Thoracic aorta (tissue), 2 donors: ENCODE measurements at places on chromosomes 12 and 14.

DNA sequence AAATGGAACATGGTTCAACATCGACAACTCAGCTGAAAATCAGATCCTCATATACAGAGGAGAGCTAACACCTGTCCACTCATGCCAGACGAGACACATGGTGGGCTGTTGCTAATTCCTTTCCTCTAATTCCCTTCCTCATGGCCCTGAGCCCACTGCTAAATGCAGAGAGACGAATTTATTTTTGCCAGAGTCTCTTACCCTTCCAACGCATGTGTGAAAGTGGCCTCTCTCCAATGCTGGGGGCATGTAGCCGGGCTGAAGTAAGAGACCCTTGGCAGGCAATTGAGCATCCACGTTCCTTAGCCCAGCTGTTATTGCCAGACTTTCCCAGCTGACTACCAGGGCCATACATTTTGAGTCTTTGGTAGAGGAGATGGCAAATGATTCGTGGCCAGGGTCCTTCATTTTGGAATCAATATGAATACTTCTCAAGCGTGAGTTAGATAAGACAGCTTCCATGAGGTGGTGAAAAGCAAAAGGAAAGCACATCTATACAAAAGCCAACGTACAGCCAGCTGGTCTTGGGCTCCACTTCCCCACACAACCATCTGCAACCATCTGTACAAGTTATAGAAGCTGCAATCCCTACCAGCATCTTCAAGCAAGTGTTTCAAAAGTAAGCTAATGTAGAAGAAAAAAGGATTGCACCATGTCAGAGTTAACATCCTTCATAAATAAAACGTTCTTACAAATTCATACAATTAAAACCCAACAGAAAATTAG lies 28.6 kb downstream of the CORO1C start:
- no peak for DNase-seq

- DNase-seq, result no peak
Measured at GRCh38 chr12:93361151-93361919, 16.4 kb upstream of the NUDT4 start.

DNA sequence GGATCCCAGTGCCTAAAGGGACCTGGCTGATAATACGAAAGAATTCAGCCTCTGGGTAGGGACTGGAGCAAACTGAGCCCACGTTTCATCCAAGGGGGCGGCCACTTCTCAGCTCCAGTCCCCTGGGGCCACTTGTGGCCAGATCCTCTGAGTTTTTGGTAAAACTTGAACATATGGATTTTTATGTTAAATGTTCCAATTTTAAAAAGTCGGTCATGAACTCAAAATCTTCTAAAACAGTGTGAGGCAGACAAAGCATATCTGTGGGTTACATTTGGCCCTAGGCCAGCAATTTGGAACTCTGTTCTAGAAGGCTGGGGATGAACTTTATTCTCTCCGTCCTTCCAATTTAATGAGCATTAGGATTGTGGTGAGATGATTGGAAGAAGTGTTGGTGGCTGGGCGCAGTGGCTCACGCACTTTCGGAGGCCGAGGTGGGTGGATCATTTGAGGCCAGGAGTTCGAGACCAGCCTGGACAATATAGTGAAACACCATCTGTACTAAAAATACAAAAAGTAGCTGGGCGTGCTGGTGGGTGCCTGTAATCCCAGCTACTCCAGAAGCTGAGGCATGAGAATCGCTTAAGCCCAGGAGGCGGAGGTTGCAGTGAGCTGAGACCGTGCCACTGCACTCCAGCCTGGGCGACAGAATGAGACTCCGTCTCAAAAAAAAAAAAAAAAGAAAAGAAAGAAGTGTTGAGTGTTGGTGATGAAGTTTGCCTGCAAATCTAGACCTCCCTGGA lies 3.0 kb upstream of the PPP1CC start:
- no peak for DNase-seq

DNA sequence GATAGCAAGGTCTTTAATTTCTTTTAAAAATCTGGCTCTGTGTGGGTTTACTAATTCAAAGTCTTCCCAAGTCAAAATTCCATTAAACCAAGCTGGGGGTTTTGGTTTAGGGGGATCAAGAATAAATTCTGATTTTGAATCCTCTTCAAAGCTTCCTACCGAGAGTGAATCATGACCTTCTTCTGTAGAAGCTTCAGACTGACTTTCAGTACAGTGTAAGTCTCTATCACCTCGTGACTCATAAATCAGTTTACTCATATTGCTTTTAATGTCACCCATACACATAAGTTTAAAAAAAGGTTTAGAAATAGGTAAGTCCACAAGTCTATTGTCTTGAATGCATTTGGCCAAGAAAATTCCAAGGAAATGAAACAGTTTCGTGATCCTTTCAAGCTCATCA lies 80.6 kb upstream of the STRN3 start:
- no peak for DNase-seq

- DNase-seq, result no peak
Measured at GRCh38 chr12:107632246-107632645, 53.4 kb upstream of the PWP1 start.

DNA sequence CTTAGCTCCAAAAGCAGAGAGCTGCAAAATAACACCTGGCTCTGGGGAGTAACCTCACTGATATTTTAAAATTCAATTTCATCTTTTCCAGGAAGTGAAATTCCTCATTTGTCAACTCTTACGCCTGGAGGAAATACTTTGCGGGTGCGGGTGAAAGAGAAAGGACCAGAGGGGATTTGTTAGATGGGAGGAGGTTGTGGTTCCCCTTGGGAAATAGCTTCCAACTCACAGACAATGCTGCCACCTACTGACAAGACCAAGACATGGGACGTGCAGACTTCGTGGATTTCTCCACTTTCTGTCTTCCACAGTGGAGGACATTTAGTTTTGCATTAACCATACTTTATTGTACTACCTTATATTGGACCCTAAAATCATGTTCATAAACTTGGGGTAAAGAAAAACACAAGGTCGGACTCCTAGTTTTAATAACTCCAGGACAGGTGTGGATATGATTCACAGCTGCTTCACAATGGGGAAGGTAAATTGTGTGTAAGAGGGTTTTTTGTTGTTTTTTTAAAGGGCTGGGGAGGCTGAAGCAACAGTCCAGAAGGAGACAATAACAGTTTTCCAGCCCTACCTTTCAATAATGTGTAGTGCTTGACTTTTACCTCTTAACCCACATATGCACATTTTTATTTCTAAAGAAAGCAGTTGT lies 10.8 kb downstream of the FBXL14 start:
- DNase-seq, result no peak

- DNase-seq, result no peak
Measured at GRCh38 chr14:75495882-75496281, 26.4 kb upstream of the BATF start.

DNA sequence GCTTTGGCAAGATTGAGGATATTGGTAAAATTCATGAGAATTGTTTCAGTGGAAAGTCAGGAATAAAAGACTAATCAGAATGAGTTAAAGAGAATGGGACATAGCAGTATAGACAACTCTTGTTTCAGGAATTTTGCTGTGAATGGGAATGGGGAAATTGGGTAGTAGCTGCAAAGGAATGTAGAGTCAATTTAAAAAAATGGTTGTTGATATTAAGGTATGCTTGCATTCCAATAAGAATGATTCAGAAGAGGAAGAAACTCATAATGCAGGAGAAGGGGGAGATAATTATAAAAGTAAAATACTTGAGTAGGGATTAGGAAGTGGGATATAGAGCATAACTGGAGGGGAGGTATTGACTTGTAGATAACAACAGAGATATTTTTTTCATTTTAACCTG lies 40.7 kb downstream of the MNAT1 start:
- DNase-seq, result no peak

DNA sequence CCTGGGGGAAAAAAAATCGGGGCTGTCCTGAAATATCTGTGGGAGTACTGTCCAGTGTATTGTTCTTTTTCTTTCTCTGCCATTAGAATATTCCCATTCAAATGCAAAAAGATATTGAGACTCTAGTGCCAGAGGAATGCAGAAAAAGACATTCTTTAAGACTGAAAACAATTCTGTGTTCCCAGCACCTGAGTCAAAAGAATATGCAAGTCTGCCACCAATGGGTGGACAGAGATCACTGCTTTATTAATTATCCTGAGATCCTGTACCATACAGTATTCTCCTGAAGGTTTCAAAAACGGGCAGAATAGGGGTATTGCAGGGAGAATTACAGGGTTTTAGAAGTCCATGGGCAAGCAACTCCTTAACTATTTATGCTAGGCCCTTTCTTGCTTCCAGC lies 361.8 kb downstream of the C12orf50 start:
- DNase-seq, result no peak

GRCh38 chr12:13200841-13201240 lies 4.3 kb downstream of the EMP1 start:
- DNase-seq, result no peak

GRCh38 chr12:101299931-101300330 lies 20.0 kb downstream of the UTP20 start:
- no peak for DNase-seq

- peak; percentile 8 for DNase-seq
Measured at GRCh38 chr12:108234158-108234557, 105.0 kb downstream of the CMKLR1 start.

- DNase-seq, result no peak
Measured at GRCh38 chr14:25588751-25589150, 538.8 kb upstream of the STXBP6 start.

- no peak for DNase-seq
Measured at GRCh38 chr12:104496336-104496735, 39.6 kb downstream of the CHST11 start.

- DNase-seq, result peak; percentile 18
Measured at GRCh38 chr12:47870175-47870781, 34.5 kb downstream of the VDR start.

- DNase-seq, result no peak
Measured at GRCh38 chr14:94888121-94888520, 118.2 kb upstream of the GSC start.

GRCh38 chr14:86574778-86575129 lies 1044.8 kb downstream of the FLRT2 start:
- no peak for DNase-seq

DNA sequence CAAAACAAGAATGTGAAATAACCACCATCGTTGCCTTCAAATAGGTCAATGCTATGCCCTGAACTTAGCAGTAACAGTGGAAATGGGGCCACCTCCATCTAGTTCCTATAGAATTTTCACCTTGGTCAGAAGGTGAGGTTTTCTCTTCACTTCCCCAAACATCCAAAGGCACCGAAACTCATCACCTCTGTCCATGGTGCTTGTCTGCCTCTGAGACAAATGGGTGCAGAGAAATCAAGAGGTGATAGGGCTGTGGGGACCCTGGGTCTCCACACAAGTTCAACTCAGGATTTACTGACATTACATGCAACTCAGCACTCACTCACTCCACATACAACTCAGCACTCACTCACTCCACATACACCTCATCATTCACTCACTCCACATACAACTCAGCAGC lies 26.2 kb upstream of the TMEM132C start:
- no peak for DNase-seq

GRCh38 chr14:90676356-90676755 lies 139.9 kb downstream of the TTC7B start:
- DNase-seq, result no peak

DNA sequence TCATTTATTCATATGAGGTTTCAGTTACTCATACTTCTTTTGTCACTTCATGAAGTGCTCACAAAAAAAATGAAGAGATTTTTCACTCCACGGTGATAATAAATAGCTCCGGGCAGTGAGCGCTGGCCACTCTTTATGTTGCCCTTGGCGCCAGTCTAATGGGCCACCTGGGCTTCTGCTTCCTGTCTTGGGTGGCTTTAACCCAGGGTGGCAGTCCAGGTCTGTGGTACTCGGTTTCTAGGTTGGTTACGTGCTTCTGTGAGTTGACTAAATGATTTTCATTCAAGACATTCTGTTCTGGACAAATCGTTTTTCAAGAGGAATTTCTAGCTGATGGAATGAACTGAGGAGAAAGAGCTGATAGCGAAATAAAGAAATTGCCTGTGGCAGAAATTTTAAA lies 34.6 kb upstream of the NID2 start:
- DNase-seq, result no peak

DNA sequence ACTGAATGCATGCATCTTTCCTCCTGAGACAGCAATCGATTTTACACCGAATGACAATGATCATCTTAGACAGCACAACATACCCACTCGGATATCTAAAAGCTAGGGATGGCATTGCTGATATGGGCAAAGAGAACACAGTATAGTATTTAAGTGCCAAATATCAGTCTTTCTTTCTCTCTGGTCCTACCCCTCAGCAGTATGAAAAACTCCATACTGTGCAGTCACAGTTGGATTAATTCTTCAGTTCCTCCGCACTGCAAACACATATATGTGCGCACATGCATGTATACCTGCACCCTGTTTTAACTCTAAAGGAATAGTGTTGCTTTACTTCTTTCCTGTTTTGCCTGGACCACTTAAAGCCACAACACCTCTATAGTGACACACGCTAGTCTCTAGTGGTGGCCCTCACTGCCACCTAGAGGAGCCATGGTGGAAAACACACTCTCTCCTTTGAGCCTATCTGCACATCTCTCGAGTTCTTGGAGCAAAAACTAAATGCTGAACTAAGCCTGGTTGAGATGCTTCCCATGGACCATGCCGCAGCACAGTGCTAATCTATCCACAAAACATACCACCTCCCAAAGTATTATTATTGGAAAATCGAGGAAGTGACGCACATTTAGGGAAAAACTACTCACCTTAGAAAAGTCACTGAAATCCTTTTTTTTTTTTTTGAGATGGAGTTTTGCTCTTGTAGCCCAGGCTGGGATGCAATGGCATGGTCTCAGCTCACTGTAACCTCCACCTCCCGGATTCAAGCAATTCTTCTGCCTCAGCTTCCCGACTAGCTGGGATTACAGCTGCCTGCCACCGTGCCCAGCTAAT lies 11.9 kb downstream of the TMEM52B start:
- no peak for DNase-seq

DNA sequence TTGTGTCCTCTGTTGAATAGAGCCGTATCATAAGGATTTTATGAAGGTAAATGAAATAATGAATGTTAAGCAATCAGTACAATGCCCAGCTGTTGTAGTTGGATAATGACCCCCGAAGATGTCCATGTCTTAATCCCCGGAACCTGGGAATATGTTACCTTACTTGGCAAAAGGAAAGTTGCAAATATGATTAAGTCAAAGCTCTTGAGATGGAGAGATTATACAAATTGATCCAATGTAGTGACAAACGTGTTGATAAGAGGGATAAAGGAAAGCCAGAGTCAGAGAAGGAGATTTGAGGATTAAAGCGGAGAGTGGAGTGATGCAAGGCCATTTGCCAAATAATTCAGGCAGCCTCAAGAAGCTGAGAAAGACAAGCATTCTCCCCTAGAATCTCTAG lies 19.2 kb upstream of the MGAT4C start:
- DNase-seq, result no peak

GRCh38 chr12:6367065-6367968 lies 8.0 kb downstream of the SCNN1A start:
- DNase-seq, result no peak

GRCh38 chr12:28800129-28800528 lies 348.9 kb upstream of the FAR2 start:
- no peak for DNase-seq

DNA sequence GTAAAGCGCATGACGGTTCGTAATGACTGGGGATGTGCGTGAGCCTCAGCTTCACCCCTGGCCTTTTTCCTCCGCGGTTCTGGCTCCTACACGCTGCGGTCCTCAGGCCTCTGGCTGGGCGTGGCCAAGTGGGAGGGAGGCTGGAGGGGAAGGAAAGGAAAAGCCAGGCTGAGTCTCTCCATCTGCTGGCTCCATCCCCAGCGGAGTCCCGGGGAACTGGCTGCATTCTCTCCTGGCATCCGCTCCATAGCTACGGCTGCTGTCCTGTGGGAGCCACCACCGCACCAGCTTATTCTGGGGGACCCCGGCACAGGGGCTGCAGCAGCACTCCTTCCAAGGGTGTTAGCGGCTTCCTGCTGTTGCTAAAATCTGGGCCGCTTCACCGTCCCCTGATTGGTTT lies 68.2 kb upstream of the SLC24A4 start:
- no peak for DNase-seq

GRCh38 chr14:37588956-37589714 lies 5.9 kb downstream of the FOXA1 start:
- no peak for DNase-seq
